ENCODE measurements at places on chromosomes 3 and 15.

- DNase-seq: no peak
These were observed 35.4 kb downstream of the BCL2L10 start for GRCh38 chr15:52076889-52077781.

- DNase-seq: no peak
These were observed 141.5 kb upstream of the TBL1XR1 start for GRCh38 chr3:177338697-177339219.

DNA sequence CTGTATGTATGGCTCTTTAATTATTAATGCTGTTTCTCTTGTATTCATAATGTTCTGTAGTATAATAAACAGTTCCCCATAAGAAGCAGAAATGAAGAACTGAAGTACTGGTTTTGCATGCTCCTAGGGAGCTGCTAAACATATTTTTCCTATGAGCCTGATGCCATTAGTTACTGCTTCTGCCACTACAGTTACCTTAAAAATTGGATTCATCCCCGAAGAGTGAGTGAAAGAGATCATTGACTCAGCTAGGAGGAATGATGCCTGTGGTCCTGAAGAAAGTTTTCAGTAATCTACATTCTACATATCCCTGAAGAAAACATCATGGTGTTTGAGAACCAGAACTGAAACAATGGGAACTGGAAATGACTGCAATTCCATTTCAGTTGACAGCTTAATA lies 37.1 kb upstream of the ST3GAL6 start:
- no peak for DNase-seq

DNA sequence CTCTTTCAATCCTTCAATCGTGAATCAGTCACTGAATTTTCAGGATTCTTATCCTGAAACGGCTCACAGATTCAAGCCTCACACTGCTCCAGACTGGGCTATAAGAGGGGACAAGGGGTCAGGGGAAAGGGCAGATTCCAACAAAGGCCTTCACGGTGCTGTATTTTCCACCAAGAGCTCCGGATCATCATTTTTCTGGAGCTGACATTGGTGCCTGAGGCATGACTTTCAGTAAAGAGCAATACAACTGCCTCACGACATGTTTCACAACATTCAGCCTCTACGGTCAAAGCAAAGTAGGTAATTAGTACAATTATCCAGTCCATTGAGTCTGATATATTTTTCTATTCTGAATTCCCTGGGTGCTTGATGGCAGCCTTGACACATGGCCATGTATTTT lies 185.0 kb upstream of the PRICKLE2 start:
- DNase-seq: no peak

DNA sequence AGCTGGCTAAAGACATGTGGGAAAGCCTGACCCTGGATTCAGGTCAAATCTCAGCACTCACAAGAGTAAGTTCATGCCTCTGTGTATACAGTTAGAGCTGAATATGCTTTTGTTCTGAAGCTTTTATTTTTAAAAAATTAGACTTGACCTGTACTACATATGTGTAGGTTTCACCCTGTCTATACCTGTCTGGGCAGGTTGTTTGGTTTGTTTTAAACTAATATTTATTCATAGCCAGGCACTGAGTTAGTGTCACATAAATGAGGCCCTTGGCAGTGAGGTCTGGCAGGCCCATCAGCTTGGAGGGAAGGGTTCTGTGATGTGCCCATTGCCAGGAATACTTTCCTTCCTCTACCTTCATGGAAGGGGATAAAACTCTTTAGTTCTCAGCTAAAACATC lies 1.9 kb downstream of the DNAJA4 start:
- DNase-seq: no peak

- DNase-seq: no peak
These were observed 6.3 kb upstream of the PLXND1 start for GRCh38 chr3:129612534-129613366.

DNA sequence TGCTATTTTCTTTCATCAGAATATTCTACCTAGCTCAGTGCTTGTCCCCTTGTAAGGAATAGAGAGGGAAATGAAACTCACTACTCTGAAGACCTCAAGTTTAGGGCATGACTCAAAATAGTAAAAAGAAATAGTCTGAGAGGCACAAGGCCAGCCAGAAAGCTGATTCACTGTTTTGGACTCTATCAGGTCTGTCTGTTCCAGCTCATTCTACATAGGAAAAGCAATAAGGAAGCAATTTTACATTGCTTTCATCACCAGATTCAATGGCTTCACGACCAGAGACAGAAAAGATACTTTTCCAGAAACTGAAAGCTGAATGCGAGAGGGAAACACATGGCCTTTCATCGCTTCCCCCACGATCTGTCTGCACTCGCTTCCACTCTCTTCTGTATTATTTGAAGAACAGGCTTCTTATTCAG lies 276.0 kb downstream of the GBE1 start:
- no peak for DNase-seq

DNA sequence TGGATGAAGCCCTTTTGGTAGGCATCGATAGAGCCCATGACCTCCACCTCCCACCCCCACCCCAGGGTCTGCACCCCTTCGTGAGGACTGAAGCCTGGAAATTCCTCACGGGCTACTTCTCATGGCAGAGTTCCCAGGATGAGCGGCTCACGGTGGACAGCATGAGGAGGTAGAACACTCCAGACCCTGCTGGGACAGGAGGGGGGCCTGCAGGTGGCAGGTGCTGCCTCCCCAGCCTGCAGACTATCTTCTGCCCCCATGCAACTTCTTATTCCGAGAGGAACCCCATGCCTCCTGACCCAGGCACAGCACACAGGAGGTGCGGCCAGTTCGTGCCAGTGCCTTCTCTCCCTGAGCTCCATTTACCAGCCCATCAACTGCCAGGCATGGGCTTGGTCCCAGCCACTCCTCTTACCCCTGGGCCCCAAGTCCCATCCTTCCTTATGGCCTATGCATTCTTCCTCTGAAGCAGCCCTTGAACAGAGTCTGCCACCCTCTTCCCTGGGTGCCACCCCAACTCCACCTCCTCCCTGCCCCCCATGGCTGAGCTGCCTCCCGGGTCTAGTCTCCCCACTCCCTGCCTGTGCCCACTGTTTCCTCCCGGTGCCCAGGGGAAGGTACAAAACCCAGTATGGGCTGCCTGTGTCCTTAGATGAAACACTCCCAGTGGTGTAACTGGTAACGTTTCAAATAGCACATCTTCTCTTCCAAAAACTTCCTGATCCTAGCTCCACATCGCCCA lies 8.4 kb downstream of the TBC1D21 start:
- no peak for DNase-seq

DNA sequence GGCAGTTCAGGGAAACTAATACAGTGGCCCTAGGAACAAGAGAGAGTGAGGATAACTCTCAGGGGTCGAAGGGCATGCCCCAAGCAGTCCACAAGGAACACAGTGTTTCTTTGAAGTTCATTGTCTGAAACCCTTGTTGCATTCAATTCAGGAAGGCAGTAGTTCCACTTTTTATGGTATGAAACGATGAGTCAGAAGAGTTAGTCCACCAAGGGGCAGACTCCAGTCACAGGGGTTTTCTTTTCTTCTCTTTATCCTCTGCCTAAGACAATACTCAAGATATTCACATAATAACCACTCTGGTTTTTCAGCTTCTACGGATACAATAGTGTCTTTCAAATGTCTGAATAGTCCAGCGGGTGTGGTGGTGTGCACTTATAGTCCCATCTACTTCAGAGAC lies 23.7 kb upstream of the TICRR start:
- DNase-seq: no peak

GRCh38 chr3:108936924-108937689 lies 16.6 kb downstream of the GUCA1C start:
- DNase-seq: no peak

DNA sequence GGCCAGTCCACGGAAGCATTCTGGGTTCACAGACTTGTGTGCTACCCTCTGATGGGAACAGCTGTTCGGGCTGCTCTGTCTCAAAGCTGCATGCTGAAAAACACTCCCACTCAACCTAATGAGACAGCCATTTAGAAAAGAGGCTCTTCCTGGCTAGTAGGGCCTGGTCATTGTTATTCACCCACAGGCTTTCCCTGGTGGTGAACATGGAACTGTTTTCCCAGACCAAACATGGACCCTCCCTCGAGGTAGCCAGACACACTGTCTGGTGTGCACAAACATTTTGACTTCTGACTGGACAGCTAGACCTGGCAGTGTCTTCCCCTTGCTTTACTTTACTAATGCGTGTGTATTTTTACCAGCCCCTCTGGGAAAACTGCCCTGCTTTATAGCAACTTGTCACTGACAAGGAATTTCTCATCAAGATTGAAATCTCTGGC lies 39.0 kb downstream of the MECOM start:
- DNase-seq: no peak

- DNase-seq: no peak
These were observed 192.5 kb upstream of the LINGO1 start for GRCh38 chr15:77825252-77825542.

- no peak for DNase-seq
These were observed 9.1 kb downstream of the CDAN1 start for GRCh38 chr15:42727750-42728381.

DNA sequence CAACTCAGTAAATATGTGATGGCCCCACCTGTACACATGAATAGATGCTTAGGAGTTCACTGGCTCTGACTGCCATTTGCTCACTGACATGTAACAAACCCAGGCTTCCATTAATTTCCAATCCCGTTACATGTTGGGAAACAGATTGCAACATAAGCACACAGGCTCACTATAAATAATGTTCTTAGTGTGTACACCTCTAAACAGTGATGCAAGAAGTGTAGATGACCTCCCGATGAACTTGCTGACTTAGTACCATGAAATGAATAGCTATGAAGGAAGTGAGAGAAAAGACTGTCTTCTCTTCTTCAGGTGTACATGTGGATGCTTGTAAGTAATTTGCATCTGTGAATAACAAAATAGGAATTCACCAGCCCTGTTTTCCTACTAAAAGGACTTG lies 21.4 kb upstream of the FSIP1 start:
- no peak for DNase-seq

DNA sequence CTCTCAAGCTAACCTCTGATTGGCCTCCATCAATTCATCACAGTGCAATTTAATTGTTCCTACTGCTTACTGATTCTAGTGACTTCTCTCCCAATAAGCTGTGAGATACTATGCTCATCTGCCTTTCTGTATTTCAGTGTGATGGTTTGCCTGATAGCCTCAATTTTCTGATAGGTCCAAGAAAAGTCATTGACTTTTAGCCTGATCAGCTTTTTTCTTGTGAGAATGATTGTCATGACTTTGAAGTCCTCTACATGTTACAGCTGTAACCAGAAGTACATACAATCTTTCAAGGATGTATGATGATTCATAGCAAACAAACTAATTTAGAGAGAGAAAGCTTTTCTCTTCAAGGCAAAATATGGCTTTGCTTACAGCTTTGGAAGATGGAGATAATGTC lies 463.8 kb upstream of the CNTN3 start:
- no peak for DNase-seq

- DNase-seq: no peak
These were observed 481 bp downstream of the AP4E1 start for GRCh38 chr15:50909010-50909317.

DNA sequence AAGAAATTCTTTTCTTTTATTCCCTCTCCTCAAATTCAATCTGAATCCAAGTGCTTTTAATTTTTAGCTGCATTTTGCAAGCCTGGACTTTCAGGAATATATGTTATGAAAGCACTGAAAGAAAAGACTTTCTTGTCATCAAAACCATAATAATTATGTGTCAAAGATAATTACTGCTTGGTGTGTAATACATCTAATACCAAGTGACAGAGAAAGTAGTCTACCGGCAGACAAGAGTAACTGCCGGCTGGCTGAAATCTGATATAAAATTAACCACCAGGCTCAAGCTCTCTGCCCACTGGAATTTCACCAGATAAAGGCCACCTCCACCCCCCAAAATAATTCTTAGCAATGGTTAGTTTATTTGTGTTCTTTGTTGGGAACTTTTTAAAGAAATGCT lies 220.9 kb upstream of the CDIN1 start:
- no peak for DNase-seq

DNA sequence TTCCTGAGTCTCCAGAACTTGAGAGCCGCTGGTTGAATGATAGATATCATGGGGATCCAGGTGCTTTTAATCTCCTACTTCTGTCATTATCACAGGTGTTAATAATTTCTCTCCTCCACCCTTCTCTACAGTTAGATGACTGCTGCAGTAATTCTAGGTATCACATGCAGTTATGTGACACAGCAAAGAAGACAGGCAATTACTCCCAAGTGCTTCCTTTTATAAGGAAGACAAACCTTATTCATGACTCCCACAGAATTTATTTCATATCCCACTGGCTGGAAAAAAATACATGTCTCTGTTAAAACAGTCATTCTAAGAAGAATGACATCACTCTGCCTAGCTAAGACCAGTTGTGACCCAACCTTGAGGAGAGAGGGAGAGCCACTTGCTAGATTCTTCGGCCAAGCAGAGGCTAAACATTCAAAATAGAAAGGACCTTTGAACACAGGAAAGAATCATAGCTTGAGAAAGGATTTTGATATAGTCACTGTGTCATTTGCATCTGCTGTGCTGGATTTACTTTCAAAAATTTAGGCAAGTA lies 500.6 kb downstream of the SI start:
- no peak for DNase-seq

GRCh38 chr15:74307827-74308811 lies 59.3 kb downstream of the CYP11A1 start:
- no peak for DNase-seq

- no peak for DNase-seq
These were observed 300.1 kb downstream of the RORA start for GRCh38 chr15:60928970-60929369.

- no peak for DNase-seq
These were observed 50.2 kb downstream of the CMC1 start for GRCh38 chr3:28291577-28291976.

GRCh38 chr15:85782064-85782463 lies 12.7 kb downstream of the KLHL25 start:
- DNase-seq: no peak

GRCh38 chr3:122921791-122922651 lies 105.5 kb downstream of the SEMA5B start:
- DNase-seq: no peak

GRCh38 chr3:70546679-70547078 lies 234.2 kb upstream of the MDFIC2 start:
- DNase-seq: no peak

- DNase-seq: no peak
These were observed 482.5 kb upstream of the TBL1XR1 start for GRCh38 chr3:177679568-177680471.

- DNase-seq: no peak
These were observed at the start of gene MYO5C for GRCh38 chr15:52295421-52296001. MYO5C (minus strand) TSS chr15:52295804; CDS start chr15:52295636, 168 bp downstream.

DNA sequence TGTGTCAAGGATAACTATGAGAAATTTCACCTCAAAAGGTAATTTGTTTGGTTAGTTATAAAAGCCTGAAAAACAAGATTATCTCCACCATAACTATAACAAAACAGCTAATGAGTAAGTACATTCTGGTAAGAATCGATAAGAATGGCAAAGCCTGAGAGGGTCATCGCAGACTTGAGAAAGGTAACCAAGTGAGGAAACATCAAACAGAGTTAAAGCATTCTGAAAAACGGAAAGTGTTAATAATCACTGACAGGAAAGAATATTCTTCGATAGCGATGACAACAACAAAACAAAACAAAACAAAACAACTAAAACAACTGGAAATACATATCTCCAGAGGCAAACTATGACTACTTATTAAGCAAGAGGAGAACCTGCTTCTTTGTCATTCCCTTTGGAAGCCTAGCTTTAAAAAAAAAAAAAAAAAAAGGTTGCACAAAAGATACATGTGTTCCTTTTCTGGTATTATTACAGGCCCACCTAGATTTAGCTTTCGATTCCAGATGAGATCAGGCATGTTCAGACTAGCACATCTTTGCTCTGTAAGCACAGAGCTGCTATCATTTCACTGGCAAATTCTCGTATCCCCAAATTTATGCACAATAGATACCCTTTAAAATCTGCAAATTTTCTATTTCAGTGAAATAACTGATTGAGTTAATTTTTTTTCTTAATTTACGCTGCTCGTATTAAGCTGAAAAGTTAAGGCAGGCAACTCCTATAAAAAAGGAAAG lies 155.6 kb downstream of the TIGIT start:
- DNase-seq: no peak

Measured in stimulated activated CD8-positive, alpha-beta memory T cell treated with anti-CD3 and anti-CD28 coated beads, Interleukin-2, amount 100 ng/mL, for 1 hour (primary cell).